Neural progenitor cell (in vitro differentiated cells): ENCODE measurements at places on chromosomes 2 and 18.

- DNase-seq = no peak
Measured at GRCh38 chr2:53127061-53127650, 640.4 kb upstream of the CHAC2 start.

DNA sequence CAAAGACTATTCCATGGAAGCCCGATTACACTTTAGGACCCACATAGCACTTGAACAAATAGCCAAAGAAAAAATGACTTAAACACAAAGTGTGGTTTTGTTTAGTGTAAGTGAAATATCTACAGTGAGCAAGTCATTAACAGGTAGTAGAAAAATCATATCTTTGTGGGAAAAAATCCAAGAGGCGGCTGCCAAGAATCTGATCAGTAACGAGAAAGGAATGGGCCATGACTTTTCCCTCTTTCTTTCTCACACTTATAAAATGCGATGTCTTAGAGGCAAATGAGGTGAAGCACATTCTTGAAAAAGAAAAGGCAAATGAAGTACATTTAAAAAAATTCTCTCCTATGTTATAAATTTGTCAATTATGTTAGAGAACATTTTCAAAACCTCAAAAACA is 12.9 kb upstream of the GEMIN6 start:
- DNase-seq = no peak

- no peak for DNase-seq
Measured at GRCh38 chr2:62199392-62200125, 3.6 kb downstream of the B3GNT2 start.

- DNase-seq = no peak
Measured at GRCh38 chr18:79458131-79458838, 62.6 kb downstream of the NFATC1 start.

DNA sequence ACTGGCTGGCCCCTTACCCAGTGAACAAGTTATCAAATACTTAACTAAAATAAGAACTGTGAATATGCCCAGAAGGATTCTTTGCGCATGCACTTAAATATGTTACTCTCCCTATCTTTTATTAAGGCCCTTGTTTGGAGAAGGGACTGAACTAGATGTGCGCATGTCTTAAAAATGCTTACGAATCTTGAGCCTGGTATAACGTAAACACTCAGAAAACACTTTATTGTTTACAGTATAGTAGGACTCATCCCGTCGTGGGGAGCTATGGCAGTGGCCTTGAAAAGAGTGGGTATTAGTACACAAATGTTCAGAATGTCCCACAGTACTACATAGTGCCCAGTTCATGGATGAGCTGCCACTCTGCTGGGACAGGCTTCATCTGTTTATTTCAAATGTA is 75.9 kb upstream of the MAP4K3 start:
- no peak for DNase-seq
